Stimulated activated CD8-positive, alpha-beta memory T cell treated with anti-CD3 and anti-CD28 coated beads, Interleukin-15, amount 100 ng/mL, for 4 hours (primary cell): ENCODE measurements at places on chromosomes 12 and 14.
A peak's percentile ranks its signal among the peaks of the same experiment; 100 is the strongest.

DNA sequence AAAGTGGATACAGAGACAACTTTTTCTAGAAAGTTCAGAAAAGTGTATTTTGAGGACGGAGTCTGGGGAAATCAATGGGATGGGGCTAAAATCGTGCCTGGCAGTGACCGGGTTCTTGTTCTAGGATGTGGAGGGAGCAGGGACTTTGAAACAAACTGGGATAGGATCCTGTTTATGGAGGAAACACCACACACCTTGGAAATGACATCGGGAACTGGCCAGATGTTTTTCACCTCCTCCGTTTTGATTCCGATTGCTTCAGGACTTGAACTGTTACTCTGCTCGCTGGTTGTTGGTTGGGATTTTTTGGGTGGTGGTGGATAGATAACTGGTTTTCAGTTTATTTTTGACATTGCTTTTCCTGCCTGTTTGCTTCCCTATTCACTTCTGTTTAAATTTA lies 506 bp downstream of the EMP1 start:
- DNase-seq, result no peak

DNA sequence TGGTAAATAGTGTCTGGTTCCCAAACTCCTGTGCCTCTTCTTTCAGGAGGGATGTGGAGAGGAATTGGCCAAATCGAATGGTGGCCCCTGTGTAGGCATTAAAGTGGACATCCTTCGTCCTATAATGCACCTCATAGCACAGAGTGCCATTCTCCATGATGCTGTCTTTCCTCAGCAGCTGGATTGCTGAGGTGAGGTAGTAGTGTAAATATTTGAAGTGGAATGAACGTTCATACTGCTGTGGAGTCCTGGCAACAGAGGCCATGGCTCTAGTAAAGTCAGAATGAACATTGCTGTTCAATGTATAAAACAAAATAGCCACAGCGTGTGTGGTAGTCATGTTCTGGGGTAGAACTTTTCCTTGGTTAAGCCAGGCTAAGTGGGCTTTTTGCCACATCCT lies 2.7 kb downstream of the ART4 start:
- DNase-seq, result no peak

GRCh38 chr14:64636208-64636979 lies 67.8 kb upstream of the PLEKHG3 start:
- DNase-seq, result peak; percentile 38

DNA sequence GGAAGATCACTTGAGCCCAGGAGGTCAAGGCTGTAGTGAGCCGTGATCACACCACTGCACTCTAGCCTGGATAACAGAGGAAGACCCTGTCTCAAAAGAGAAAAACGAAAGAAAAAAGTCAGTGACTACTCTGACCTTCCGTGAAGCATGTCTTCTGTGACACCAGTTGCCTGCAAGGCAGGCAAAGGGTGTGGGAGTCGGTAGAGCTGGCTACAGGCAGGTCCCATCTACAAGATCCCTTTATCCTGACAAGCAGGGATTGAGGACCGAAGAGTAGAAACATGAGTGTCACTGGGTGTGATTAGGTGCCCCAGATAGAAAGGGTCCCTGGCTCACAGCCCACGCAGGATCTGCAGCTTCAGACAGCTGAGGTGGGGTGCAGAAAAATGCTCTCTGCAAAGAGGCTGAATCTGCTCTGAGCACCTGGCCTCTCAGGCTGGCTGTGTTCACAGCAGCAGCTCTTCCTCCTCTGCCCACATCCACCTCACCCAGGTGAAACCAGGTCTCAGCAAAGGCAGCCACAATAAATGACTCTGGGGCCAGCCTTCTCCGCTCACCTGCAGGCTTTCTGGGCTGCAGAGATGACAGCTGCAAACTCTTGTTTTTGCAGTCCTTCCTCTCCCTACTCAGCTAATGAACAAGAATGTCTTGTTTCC lies 28.6 kb upstream of the HSP90B1 start:
- no peak for DNase-seq

GRCh38 chr12:53552361-53553327 lies 45.4 kb upstream of the NPFF start:
- DNase-seq, result no peak

- no peak for DNase-seq
These were observed 16.2 kb upstream of the DICER1 start for GRCh38 chr14:95173518-95173917.

DNA sequence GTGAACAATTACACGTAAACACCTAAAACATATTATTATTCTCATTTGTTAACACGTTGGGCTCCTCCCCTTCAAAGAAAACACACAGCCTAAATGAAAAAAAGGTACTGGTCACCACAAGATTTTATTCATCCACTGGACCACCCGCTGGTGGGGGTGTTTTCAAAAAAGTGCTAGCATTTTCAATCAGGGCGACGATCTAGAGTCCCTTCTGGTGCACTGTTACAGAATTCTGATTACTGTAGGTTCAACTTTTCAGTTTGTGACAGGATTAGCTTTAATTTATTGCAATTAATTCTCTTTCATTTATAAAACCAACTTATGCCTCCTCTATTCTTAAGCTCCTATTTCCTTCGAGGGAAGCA lies 443 bp downstream of the MAGOHB start:
- no peak for DNase-seq

DNA sequence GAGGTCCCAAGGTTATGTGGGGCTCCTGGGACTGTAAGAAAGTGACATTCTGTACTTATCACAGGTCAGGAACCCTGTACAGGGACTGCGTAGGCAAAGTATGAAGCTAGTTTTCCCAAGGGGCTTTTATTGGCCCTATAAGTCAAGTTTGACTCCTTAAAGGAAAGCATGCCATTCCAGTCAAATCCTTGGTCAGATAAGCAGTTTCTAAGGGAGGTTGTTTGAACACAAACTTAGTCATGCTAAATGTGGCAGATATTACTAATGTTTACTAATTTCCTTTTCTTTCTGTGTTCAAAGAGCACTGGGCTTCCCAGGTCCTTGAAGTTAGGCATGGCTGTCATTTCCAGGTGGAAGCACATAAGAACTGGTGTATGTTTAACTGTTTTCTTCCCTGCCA lies 472.4 kb downstream of the ATP23 start:
- no peak for DNase-seq

DNA sequence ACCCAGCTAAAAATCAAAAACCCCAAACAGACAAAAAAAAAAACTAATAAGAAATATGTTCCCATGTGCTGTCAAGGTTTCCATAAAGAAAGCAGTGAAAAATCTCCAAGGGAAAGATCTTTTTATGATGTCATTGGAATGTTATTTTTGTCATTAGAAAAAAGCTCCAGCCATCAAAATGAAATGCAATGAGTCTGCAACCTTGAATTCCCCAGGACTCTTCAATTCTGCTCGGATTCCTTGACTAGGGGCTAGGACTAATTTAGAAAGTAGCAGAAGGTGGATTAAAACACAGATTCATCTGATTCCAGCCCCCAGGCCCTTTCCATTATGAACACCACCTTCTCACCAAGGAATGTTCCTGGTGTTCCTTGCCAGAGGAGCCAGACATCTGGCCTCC lies 6.0 kb upstream of the PCNX1 start:
- no peak for DNase-seq

DNA sequence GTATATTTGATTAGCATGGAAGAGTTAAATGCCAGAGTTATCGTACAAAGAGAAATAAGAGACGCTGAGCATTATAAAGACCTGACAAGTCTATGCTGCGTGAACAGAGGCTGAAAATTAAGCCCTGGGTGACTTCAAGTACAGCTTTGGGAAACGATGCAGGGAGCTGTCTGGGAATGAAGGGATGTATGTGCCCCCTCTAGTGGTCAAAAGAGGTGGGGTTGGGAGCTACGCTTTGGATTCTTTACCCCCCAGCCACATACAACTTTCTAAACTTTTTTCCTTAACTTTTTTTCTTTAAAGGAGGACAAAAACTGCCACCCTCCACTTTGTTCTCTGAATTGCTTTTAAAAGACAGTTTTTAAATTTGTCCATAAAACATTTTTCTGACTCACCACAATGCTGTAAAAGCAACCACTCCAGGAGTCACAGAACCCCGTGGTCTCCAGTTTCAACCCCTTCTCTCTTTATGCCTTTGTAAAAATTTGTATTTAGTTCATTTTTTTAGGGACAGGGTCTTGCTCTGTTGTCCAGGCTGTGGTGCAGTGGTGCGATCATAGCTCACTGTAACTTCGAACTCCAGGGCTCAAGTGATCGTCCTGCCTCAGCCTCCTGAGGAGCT lies 59.4 kb downstream of the ZNF664 start:
- DNase-seq, result no peak
